Cerebellar nuclear complex (tissue), 1 donor: ENCODE measurements at places on chromosomes 3 and 15.

- DNase-seq = no peak
Measured at GRCh38 chr3:9957214-9957613, 5.0 kb upstream of the PRRT3 start.

DNA sequence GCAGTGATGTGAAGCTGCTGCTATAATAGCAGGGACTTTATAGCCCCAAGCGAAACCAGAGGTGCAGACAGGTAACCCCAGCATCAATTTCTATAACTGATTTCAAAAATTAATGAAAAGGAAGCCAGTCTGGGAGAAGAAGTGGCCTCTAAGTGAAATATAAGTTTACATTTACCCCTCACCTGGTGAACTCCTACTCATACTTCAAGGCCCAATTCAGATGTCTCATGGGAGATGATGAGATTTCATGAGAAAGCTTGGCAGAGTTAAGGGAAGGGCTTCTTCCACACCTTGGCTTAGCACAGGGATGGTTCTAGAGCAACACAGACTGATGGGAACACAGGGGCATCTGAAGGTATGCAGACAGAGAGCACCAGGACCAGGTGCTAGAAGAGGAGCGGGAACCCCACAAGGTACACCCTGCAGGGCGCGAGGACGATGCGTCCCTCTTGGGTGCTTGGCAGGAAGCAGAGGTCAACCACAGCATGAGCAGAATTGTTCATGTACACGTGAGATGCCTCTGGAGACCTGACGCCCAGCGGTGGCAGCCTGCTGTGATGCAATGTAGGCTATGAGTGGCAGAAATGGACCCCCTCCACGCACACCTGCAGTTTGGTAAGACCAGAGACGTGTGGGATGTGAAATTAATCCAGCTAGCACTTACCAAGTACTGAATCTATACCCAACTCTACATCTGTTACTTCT is 102.9 kb downstream of the SRGAP3 start:
- no peak for DNase-seq

GRCh38 chr3:109177908-109178307 is 41.4 kb downstream of the C3orf85 start:
- DNase-seq = no peak

GRCh38 chr3:194536871-194537637 is 50.3 kb upstream of the ATP13A3 start:
- no peak for DNase-seq
